ENCODE measurements at places on chromosomes 7 and 10.

DNA sequence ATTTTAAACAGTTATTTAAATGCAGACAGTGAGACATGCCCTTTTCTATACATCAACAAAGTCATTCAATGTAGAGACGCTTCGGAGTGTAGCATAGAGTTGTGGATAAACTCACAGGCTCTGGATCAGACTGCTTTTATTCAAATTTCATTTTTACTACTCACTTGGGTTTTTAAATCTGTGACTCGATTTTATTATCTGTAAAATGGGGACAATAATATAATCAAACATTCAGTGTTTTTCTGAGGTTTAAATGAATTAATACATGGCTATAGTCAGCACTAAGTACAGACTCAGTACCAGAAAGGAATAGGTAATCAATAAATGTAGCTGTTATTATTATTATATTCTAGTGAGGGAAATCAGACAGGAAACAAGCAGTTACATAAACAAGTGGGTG, 43.4 kb downstream of the THSD7A start:
- no peak for DNase-seq

GRCh38 chr7:52799817-52800216, 235.6 kb upstream of the POM121L12 start:
- DNase-seq = no peak

- DNase-seq = no peak
Observed at GRCh38 chr10:22475651-22476600, 130.6 kb downstream of the SPAG6 start.

GRCh38 chr10:30759423-30759822, 129.9 kb upstream of the LYZL2 start:
- no peak for DNase-seq

DNA sequence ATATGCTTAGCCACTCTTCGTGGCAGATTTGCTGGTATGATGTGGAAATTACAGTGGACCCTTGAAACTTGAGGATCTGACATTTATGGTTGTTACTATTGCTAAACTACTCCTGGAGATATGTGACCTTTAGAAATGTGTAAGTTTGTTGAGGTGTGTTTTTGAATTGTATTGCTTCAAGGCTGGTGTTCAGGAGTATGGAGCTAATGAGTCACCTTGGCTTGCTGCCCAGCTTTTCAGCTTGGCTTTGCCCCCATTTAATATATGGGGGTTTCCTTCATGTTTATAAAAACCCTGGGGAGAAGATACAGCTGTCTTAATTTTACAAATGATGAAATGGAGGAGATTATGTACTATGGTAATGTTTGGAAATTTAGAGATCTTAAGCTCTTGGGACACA, 11.6 kb downstream of the HBP1 start:
- DNase-seq = no peak

GRCh38 chr10:51635436-51635835, 64.0 kb downstream of the CSTF2T start:
- DNase-seq = no peak

DNA sequence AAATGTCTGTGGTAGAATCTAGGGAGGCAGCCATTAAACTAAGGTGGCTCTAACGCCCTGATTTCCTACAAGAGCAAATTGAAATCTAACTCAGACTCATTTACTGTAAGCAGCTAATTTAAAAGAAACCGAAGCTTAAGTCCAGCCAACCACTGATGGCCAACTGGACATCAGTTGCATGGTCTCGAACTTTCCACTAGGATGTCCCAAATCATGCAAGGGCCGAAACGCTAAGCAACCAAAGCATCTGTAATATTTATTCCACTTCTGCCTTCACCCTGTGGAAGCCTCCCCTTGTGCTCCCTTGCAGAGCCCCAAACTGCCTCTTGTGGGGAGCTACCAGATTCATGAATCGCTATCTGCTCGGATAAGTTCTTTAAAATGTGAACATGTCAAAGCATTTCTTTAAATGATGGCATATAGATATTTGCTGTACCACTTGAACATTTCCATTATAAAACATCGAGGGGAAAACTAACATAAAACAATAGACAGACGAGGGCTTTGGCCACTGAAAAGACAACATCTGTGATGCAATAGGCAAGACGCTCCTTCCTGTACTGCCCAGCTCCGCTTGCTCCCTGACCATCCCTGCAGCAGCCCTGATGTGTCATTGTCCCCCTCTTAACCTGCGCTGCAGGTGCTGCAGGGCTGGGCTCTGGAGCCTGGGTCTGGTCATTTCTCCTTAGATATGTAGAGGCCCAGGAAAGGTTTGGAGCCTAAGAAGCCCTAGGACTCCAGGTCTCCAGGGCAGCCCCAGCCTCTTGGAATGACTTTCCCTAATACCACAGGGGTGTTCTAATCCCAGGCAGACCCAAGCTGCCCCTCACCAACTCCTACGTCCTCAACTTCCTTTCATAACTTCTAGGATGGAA, 2.9 kb upstream of the RBP3 start:
- DNase-seq = no peak

DNA sequence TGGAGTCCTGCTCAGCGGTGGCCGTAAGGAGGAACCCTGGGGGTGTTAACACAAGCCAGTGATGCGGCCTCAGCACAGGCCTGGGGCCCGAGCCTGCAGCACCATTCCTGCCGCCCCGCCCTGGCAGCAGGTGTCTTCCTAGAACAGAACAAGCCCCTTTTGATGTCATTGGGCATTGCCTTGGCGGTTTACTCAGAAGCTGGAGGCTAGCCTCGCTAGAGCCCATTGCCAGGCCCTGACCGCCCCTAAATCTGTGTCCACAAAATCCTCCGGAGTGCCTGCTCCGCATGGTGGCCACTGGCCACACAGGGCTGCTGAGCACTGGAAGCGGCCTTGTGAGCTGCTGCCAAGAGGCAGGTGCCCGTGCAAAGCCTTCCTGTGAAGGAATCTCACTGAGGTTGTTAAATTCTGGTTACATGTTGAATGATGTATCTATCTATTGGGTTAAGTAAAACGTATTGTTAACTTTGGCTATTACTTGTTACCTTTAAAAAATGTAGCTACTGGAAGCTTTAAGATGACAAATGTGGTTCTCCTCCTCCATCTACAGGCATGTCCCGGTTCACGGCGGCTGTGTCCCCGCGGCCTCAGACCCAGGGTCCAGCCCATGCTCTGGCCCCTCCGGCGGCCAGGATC, 1.2 kb upstream of the INPP5A start:
- no peak for DNase-seq

- no peak for DNase-seq
Observed at GRCh38 chr7:79548727-79549126, 95.3 kb upstream of the MAGI2 start.

DNA sequence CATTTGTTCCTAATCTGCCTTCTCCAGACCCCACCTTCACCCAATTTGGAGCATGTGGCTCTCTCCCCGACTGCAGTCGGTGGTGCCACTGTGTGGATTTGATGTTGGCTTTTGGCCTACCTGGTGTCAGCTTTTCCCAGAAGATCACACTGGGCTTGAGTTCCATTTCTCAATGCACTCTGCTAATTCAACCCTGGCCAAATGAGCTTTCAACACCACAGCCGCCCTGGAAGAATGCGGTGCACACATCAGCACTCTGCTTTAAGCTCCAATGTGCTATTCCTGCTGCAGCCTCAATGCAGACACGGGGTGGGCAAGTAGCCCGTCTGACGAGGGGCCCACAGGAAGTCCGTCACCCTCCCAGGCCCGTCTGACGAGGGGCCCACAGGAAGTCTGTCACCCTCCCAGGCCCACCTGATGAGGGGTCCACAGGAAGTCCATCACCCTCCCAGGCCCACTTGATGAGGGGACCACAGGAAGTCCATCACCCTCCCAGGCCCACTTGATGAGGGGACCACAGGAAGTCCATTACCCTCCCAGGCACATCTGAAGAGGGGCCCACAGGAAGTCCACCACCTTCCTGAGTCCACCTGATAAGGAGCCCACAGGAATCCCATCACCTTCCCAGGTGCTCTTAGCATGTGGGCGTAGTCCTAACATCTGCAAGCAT, 64.4 kb downstream of the ASB13 start:
- no peak for DNase-seq

DNA sequence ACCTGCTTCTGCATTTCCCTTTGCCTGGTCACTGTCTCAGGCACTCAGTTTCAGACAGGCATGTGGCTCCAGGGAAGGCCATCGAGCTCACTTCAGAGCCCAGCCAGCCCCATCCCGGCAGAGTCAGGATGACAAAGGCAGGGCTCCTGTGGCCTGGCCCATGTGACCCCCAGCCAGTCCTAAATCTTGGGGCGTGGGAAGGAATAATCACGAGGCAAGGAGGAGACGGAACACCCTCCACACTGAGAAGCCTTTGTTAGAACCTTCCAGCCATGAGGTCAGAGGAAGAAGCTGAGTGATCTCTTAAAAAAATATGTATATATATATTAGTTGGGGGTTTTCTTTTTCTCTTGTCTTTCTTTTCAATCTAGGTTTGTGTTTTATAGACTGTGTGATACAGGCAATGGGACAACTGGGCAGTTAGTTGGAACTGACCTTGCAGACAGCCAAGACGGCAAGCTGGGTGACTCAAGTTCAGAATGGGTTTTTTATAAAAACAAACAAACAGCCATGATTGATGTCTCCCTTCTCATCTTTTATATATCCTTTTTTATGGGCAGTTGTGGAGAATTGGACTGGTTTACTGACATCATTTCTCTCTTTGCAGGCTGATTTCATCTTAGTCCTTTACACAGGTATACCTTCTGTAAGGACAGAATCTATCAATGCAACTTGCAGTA, 60.8 kb downstream of the CHN2 start:
- no peak for DNase-seq
